ENCODE measurements at places on chromosomes 6 and 20.

GRCh38 chr20:38139977-38140753, 24.9 kb downstream of the TGM2 start:
- no peak for DNase-seq

DNA sequence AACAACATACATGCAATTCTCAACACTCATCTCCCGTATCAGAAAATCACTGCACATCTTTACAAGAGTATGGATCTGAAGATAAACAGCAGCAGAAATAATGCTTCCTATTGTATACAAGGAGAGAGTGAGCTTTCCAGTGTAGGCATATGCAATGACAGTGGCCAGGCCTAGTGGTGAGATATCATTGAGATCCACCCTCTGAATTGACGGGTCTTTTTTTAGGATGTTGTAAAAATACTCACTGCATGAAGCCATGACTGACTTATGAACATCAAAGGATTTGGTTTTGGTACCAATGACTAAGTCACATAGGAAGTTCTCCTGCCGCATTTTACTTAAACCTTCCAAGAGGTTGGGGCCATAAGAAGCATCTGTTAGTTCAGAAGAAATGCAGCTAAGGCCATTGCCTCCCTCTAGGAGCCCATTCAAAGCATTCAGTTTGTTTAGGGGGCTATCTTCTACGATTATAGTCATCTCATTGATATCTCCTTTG, 10.8 kb downstream of the KLHL31 start:
- DNase-seq = no peak

DNA sequence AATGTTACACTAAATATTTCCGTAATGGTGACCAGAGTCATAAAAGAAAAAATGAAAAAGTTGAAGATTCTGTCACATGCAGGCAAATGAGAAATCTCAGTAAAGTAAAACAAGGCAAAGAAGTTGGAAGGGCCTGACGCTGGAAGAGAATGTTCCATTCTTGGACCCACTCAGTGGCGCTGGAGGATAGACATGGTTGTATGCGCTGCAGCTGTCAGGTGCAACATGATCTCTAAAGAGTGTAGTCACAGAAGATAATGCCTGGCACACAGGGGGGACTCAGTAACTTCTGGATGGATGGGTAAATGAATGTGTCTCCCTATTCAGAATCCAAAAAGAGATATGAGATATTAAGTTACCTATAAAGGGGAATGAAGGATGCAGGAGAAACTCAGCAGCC, 116.3 kb downstream of the FAXC start:
- DNase-seq = no peak

DNA sequence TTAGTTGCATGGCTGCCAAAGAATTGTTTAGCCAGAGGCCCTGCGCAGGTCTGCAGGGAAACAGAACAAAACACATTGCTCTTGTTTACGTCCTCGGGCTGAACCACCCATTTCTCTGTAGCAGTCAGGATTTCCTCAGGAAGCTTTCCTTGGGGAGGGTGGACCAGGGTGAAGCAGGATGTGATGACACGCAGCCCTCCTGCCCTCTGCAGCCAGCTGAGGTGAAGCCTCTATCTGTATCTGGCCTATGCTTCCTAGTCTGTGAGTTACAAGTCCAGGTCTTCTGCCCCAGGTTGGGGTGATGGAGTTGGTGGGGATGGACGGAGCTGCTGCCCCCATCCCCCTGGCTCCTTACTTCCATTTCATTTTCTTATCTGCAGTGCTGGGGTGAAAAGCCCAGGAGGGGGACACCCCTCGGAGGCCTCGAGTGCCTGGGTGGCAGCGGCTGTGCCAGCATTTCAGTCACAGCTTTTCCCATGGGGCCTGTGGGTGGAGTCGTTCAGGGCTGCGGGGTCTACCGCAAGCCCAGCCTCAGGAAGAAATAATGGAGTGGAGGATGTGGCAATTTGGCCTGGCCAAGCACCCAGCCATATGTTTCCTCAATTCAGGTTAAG, 24.9 kb downstream of the SASH1 start:
- DNase-seq = no peak

- no peak for DNase-seq
These were observed 102.6 kb downstream of the PERP start for GRCh38 chr6:138004430-138005287.

DNA sequence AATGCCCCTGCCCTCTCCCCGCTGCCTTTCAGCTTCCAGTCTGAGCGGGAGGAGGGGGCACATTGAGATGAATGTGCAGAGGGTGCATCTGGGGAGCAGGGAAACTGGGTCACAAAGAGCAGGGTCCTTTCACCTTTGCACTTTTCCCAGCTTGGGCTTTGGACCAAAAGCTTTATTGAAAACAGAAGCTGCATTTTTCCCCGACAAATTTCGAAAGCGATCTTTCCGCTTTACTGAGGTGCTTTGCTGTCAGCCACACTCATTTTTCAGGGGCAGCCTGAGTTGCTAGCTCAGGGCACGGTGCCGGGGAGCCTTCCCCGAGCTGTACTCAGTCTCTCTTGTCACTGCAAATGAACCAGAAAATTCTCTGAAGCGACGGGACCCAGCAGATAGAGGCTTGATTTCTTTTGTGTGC, 283.7 kb upstream of the SOX4 start:
- DNase-seq = no peak

GRCh38 chr6:48031711-48032110, 79.3 kb downstream of the PTCHD4 start:
- no peak for DNase-seq

GRCh38 chr6:105320271-105320670, 82.6 kb downstream of the PREP start:
- DNase-seq = no peak

All from ecto neural progenitor cell (in vitro differentiated cells).